Small intestine (tissue), 16 donors: ENCODE measurements at places on chromosomes 6 and 20.

DNA sequence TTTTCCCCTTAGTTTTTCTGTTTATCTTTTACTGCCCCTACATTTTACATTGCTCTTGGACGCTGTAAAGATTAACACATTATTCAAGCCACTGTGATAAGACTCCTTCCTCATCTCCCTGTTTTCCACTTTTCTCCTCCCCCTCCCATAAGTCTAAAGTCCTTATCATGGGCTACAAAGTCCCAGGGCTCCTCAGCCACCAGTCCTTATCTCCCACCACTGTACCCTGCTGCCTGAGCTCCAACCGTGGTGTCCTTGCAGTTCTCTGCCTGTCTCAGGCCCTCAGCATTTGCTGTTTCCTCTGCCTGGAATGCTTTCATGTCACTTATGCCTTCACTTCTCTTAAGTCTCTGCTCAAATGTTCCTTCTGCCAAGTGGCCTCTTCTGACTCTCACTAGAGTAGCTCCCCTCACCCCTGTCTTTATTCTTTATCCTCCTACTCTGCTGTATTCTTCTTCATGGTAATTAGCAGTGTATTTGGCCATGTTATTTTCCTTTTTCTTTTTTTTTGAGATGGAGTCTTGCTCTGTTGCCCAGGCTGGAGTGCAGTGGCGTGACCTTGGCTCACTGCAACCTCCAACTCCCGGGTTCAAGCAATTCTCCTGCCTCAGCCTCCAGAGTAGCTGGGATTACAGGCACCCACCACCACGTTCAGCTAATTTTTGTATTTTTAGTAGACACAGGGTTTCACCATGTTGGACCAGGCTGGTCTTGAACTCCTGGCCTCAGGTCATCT is 10.8 kb upstream of the LATS1 start:
- peak; percentile 52 for DNase-seq

DNA sequence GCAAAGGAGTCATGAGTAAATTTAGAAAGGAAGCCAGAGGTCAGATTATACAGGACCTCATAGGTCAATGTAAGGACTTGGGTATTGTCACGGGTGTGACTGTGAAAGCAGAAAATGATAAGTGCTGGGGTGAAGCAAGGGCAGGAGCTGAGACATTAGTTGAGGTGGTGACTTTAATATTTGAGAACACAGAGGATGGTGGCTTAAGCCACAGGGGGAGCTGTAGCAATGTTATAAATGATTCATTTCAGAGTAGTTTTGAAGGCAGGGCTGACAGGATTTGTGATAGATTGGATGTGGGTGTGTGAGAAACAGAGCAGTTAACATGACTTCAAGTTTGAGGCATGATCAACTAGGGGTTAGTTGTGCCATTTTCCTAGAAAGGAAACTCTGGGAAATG is 659.9 kb downstream of the EPM2A start:
- no peak for DNase-seq

DNA sequence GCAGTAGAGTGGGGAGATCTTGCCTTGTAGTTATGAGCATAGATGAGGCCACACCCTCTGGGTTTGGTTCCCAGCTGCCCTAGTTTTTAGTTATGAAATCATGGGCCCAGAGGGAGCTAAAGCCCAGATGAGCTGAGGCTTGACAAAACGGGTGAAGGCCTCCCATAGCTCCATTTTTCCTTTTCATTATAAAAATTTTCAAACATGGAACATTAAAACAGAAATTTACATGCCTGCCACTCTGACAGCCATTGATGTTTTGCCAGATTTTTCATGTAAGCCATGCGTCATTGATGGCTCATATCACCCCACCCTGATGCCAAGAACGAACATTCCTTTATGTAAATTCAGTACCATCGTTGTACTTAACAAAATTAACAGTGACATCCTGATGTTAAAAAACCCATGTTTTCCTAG is 67.9 kb downstream of the IGF2R start:
- no peak for DNase-seq

DNA sequence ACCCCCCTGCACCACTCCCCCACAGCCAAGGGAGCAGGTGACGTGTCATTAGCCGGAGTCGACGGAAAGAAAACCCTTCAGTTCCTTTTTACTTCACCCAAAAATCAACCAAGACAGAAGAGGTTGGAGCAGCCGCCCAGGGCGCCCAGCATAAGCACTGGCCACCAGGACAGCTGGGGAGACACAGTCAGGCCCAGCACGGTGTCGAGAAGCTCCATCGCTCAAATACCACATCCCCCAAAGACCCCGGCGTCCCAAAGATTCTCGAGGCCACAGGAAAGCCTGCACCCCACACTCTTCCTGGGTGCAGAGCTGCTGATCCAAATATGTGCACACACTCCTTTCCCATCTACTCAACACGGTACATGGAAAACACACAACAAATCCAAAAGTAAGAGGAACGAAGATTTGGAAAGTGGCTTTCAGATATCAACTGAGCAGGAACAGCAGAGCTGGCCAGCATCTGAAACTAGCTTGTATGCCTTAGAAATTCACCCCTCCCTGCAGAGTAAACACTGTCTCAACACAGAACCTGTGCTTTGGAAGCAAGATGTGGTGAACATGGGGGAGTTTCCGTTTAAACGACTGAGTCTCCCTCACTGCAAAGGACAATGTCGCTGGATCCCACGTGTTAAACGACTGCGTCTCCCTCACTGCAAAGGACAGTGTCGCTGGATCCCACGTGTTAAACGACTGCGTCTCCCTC is 54.6 kb downstream of the DLL1 start:
- no peak for DNase-seq

GRCh38 chr20:61753316-61753942 is 312.3 kb downstream of the TAF4 start:
- no peak for DNase-seq

GRCh38 chr20:11951696-11952095 is 34.0 kb downstream of the BTBD3 start:
- no peak for DNase-seq

DNA sequence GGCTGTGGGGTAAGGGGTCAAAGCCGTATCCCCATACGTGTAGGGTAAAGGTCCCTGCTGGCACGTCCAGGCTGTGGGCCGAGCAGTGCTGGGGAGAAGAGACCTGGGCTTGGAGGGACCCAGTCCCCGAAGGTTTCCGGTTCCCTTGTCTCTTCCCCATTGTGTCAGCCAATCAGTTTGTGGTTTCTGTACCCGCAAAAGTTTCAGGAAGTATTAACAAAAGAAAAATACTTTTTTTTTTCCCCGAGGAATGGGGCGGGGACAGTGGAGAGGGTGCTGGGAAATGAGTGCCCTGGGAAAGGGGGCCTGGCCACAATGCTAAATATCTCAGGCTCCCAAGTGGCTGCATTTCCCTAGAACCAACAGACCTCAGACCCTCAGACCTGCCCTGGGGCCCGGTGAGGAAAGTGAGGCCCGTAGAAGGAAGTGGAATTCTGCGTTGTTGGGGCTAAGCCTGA is 15.2 kb upstream of the AMD1 start:
- DNase-seq: no peak

DNA sequence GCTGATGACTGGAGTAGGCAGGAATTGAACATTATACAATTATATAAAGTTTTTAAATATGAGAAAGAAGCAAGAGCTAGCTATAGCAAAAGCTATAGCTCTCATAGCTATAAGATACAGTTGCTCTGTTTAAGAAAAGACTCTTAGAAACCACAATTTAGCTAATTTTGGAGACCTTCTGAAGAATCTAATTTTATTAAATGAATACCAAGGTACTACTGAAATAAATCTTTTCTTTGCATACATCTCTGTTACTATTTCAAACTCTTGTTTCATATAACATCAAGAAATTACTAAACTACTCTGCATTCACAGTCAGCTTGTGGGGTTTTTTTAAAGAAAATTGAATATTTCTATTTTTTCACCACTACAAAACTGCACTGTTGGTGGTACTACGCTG is 568.7 kb upstream of the MARCKS start:
- DNase-seq: no peak

GRCh38 chr6:16168121-16168520 is 39.2 kb downstream of the MYLIP start:
- DNase-seq: no peak

- DNase-seq: no peak
These were observed 48.6 kb downstream of the BFSP1 start for GRCh38 chr20:17482536-17482935.

DNA sequence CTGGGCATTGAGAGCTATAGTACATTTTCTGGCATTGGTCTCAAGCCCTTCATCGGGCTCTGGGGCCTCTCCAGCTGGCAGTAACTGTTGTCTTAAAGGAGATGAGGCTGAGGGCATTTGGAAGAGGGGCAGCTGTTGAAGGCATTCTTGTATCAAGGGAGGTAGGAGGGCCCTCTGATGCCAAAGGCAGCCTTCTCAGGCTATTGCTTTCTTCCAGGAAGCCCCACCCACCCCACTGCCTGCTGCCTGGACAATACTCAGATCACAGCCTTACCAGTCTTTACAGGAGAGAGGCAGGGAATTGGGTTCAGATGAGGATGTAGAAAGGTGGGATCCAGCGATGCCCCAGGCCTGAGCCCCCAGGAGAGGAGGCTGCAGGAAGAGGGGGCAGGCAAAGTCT is 46.0 kb downstream of the CPXM1 start:
- DNase-seq: no peak

- DNase-seq: no peak
These were observed 113.7 kb downstream of the SLC23A2 start for GRCh38 chr20:4887586-4887985.

DNA sequence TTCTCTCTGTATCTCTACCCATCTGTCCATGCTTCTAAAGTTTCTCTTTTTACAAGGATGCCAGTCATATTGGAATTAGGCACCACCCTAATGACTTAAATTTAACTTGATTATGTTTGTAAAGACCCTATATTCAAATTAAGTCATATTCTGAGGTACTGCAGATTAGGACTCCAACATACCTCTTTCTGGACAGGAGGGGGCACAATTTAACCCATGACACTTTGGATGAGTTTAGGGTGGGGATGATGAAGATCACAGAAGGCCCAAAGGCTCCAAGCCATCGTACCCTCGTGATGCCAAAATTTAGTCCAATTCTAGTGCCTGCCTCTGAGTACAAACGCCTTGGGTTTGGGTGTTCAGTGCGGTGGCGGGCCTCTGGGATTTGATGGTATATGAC is 15.0 kb upstream of the NKX2-2 start:
- no peak for DNase-seq

DNA sequence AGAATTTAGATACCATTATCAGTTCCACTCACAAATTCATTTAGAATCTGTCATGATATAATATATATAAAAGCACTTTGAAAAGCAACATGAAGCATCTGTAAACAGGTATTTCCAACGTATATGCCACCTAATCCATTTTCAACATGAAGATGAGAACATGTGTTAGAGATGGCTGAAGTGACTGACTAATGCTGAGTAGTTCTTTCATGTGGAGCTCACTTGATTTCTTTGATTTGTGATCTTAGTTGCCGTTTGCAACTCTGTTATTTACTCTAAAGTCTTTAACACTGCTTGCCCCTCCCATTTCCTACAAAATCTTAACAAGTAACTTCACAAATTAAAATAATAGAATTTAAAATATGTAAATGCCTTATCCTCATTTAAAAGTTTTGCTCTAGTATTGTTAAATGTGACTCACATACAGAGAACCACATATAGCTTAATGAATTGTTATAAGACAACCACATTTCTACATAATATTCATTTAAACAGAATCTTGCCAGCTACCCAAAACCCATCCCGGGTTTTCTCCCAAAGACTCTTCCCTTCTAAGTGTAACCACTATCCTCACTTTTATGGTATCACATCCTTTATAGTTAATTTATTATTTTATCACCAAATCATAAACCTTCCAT is 78.3 kb downstream of the ME1 start:
- no peak for DNase-seq

- DNase-seq: no peak
These were observed 77.7 kb downstream of the FOXC1 start for GRCh38 chr6:1687402-1687801.

GRCh38 chr6:88492824-88493223 is 326.7 kb upstream of the CNR1 start:
- DNase-seq: no peak

- no peak for DNase-seq
These were observed 790.6 kb downstream of the MAFB start for GRCh38 chr20:39898467-39898852.

- peak; percentile 70 for DNase-seq
These were observed 603.2 kb downstream of the RNF144B start for GRCh38 chr6:18990059-18990978.

DNA sequence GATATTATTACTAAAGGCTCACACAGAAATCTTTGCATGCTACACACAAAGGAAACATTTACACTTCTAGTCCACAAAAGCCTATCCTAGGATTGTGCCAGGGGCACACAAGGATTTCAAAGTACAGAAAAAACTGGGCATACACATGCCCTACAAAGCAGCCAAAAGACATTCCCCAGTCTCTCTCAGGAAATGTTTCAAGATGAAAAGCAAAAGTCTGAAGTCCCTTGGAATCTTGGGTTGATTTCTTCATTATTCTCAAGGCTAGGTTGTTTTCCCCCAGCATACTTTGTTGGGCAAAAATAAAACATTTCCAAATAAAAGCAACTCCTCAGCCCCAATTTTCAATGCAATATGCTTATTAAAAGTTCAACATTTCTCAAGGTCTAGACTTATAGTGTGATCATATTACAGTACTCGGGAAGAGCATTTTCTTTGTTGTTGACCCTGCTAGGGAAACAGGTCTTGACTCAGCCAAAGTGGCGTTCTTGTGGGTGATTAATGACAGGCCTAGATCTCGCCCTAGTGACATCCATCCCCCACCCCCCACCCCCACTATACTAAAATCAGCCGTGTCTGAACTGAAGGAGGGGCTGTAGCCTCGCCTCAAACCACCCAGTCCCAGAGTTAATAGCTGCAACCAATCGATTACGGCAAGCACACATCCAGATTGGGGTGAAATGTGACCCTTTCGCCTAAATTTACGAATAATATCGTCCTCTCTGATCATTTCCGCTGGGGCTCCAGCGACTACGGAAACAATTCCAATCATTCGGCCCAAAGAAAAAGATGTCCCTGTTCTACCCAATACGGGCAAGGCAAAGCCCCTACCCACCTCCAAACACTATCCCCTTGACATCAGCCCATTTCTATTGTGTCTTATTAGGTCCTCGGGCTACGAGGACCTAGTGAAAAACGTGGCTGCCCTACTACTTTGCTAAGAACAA is 1.4 kb downstream of the AKIRIN2 start:
- DNase-seq: peak; percentile 60

DNA sequence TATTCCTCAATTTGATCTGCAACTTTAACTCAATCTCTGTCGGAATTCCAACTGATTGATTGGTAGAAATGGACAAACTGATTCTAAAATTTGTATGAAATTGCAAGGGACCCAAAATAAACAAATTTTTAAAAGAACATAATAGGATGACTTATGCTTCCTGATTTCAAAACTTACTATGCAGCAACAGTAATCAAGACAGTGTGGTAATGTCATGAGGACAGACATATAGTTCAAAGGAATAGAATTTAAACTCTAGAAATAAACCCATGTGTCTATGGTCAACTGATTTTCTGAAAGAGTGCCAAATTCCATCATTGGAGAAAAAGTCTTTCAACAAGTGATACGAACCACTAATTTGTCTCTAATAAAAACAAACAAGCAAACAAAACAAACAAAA is 1320.1 kb upstream of the GJE1 start:
- no peak for DNase-seq

- no peak for DNase-seq
These were observed 92.5 kb downstream of the PSMB1 start for GRCh38 chr6:170460641-170461040.
